ENCODE measurements at places on chromosomes 6 and 20.

DNA sequence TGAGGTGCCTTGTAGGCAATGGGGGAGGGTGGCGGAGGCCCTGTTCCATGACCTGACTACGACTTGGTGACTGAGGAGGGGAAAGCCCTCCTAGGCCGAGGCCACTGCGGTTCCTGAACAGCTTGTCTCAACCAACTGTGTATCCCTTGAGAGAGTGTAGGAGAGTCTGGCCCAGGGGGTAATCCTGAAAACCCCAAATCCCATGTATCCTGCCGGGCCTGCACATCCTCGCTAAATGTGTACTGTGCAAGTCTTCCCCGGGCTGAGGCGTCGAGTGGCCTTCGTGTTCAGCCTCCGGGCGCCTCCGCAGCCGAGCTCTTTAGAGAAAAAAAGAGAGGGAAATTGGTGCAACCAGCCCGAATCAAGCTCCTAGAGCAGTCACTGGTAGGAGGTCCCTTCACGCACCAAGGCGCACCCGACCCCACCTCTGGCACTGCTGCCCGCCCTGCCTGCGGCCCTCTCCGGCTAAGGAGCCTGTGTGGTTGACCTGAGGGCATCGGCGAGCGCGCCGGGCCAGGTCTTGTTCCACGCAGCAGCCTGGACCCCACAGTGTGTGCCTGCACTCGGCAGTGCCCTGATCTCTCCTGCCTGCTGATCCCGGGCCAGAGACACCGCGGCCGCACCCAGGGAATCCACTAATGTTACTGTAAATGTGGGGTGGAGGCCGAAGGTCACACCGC lies 7.3 kb downstream of the SIM1 start:
- DNase-seq = peak; percentile 66

DNA sequence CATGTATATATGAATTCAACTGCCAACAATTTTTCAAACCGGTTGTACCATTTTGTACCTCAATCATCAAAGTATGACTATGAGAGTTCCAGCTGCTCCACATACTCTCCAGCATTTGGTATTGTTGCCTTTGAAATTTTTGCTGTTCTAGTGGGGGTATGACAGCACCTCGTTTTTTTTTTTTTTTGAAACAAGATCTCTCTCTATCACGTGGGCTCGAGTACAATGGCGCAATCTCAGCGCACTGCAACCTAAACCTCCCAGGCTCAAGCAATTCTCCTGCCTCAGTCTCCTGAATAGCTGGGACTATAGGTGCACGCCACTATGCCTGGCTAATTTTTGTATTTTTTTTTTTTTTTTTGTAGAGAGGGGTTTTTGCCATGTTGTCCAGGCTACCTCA lies 144.7 kb upstream of the JARID2 start:
- DNase-seq = no peak

- DNase-seq = no peak
These were observed 19.0 kb upstream of the KIFC1 start for GRCh38 chr6:33372526-33373123.

DNA sequence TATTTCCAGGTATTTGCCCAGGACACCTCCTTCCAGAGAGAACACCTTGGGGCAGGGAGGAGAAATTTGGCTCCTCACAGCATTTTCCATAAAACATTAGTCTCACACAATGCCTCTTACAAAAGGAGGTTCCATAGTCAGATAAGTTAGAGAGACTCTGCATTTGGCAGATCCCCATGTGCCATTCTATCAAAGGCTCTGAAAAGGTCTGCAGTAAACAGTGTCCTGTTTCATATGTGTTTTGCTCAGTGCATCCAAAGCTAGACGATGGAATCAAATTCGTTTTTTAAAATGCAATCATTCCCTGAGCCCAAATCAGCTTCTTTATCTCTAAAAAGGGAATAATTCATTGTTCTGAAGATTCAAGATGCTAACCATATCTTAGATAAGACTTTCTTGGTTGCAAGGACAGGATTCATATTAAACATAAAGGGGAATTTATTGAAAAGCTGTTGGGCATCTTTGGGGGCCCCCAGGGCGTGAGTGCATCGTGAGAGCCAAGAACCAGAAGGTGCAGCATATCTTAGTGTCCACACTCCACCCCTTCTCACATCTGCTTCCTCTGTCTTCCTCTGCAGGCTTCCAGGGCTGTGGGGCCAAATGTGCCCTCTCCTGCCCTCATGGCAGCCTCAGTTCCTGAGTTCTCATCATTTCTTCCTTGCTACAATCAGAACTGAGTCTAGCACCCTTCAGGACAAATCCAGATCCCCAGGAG lies 41.4 kb upstream of the MLN start:
- DNase-seq = no peak

DNA sequence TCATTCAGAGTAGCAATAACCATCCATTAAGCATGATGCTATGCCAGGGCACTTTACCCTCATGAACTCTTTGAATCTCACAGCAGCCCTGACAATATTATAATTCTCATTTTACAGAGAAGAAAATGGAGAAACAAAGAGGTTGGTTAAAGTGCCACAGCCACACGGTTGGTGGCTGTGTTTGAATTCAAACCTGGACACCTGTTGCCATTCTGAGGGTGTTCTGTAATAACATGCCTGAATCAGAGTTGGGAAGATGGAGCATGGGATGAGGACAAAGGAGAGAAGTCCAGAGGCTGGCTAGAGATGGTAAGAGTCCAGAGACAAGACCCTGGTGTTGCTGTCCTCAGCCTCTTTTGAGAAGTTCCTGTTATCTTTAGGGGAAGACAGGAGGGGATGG lies 127.7 kb downstream of the DHX35 start:
- DNase-seq = no peak

- peak; percentile 61 for DNase-seq
These were observed 539 bp downstream of the CDYL start for GRCh38 chr6:4776493-4777393.

DNA sequence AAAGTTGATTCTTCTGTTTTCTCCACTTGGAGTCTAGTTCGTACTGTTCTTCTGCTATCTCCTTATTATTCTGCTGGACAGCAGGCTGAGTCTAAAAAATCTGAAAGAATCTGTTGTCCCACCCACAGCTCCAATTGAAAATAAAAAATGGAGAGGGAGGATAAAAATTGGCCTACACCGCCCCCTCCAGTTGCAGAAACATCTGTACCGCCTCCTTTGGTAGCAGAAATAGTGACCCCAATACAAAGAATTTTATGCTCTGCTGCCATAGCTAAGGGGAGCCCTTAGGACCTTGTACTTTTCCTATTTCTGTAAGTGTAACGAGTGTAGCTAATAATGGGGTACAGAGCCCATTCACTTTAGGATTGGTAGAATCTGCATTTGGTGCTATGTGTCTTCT lies 4.9 kb upstream of the FKBP1A start:
- no peak for DNase-seq

DNA sequence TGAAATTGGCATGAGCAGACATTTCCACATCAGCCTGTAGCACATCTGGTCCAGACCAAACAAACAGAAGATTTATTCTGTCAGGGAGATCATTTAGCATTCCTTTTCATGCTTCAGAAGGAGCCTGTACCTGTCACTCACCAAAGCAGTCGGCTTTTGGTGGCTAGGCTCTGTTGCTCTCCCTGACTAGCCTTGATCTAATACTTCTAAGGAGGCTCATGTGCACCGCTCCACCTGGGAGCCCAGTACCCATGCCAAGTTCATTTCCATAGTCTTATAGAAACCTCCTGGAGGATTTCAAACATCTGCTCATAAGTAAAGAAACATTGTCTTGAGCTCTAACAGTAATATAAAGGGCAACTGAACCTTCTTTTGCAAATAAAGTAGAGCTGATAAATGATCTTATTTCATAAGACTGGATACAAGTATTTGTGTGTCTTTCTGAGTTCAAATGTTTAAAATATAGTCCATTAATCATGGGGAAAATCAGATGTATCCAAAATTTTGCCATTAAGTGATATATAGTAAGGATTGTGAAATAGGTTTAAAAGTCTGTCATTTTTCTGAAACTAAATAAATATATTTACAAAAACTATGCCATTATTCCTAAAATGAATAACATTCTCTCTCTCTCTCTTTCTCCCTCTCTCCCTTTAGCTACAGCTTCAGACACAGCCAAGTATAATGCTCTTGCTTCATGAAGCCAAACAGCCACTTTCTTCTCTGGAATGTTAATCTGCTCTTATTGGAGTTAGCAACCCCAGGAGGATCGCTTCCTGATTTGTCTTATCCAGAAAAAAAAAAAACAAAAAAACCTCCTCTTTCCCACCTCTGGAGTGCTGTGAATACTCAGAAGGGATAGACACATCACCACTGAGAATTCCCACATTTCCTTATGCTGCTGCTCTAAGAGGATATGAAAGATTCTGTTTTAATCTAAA lies 192.7 kb upstream of the TFAP2D start:
- DNase-seq = no peak

DNA sequence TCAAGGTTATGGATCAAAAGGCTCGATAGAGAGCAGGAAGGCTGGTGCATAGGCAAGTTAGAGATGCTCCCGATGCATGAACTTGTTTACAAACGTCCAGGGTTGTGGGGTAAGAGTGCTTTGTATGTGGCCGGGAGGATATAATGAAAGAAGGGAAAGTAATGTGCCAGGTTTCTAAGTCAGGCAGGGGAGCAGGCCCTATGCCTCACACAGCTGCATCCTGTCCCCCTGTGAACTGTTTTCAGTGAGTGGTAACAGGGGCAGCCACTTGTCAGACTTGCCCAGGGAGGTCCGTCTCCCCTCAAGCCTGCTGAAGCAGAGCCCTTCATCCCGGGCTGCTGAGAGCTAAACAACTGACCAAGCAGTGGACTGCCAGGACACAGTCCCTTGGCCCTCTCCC lies 19.4 kb downstream of the KCNK5 start:
- no peak for DNase-seq

DNA sequence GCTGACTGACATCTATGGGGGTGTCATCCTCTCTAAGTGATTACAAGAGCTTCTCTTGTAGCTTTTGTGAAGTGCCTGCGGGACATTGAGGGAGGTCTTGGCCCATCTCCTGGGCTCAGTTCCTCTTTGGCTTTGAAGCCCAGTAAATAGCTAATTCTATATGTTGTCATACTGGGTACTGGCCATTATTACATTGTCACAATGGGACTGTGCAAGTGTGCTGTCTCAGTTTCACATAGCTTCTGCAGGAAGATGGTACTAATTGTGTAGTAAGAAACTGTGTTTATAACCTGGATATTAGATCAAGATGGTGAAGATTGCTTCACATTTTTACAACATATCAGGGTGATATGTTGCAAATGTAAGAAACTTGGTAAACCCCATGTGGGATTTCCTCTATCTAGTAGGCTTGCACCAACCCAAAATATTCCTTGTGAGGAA lies 19.9 kb downstream of the SPINT3 start:
- DNase-seq = no peak

DNA sequence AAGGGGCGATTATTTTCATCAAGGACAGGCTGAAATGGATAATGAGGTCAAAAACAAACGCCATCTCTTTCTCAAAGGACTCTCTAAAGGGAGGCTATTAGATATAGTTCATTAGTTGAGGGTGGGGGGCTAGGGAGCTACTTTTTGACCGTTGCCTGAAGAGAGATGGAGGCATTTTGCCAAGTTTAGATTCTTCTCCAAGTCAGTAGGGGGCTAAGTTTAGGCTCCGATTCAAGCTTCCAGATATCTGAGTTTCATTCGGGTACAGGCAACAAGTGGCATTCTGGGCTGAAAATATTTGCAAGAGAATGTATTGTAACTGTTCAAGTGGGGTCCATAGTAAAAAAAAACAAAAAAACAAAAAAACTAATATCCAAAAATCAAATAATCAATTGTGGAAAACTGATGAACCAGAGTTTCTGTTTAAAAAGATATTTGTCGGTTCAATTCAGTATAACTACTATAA lies 43.4 kb upstream of the PIM1 start:
- DNase-seq = no peak

GRCh38 chr6:811831-812230 lies 118.9 kb upstream of the EXOC2 start:
- no peak for DNase-seq

DNA sequence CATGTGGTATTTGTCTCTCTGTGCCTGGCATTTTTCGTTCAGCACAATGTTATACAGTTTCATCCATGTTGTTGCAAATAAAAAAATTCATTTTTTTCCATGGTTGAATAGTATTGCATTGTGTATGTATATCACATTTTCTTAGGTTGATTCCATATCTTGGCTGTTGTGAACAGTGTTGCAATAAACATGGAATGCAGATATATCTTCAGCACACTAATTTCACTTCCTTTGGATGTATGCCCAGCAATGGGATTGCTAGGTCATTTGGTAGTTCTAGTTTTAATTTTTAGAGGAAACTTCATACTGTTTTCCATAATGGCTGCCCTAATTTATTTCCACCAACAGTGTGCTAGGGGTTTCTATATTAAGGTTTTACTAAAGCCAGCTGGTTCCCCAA lies 52.6 kb downstream of the GFRAL start:
- DNase-seq = no peak

GRCh38 chr6:169933251-169933821 lies 181.9 kb downstream of the ERMARD start:
- DNase-seq = no peak

- no peak for DNase-seq
These were observed 12.1 kb downstream of the EEF1A1 start for GRCh38 chr6:73508776-73509175.

DNA sequence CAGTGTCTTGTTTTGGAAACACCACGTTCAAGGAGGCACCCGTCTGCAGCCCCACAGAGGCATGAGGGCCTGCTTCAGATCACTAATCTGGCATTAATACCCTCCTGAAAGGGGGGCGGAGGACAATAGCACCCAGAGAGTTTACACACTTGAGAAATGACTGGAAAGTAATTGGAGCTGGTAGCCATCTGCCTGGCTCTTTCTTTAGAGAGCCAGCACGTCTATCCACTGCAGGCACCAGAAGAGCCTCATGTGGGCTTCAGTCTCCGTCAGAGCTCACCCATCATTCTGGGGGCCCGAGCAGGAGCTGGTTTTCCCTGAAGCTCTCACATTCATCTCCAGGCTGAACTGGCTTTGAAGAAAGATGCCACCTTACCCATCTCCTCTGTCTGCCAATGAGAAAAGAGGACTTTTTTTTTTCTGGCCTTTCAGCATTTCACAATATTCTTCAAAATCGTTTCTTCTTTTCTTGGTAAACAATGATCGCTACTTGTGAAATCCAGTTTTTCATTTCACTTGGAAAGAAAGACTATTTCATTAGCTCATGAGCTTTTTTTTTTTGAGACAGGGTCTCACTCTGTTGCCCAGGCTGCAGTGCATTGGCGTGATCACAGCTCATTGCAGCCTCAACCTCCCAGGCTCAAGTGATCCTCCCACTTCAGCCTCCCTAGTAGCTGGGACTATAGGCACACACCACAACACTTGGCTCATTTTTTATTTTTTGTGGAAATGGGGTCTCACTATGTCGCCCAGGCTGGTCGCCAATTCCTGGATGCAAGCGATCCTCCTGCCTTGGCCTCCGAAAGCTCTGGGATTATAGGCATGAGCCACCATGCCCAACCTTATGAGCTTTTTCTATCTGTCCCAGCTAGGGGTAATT lies 124.7 kb upstream of the ZNF217 start:
- no peak for DNase-seq
